ENCODE measurements at places on chromosomes 13 and 19.

- no peak overlapping the region for H3K27ac ChIP-seq
- H3K4me3 ChIP-seq = no peak overlapping the region
- no peaks in the 10 kb centered on the region for H3K4me1 ChIP-seq
- no peaks in the 10 kb centered on the region for H3K27me3 ChIP-seq
- no peak for DNase-seq
- H3K36me3 ChIP-seq = peaks cover 17% of the 10 kb centered on the region
Measured at GRCh38 chr13:114032126-114032799, 58.4 kb upstream of the C13orf46 start.

DNA sequence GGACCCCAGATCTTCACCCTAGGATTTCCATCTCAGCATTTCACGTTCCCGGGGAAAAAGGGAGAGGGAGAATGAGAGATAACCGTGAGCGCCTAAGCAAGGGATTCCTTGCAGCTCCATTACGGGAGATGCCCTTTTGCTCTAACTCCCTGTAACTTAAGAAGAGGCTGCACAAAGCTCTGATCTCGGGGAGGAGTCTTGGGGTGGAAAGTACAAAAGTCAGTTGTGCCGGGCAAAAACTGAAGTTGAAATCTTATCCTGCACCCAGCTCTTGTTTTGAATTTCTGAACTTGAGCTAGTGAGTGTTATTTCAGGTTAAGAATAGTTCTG, 256.4 kb upstream of the SOX21 start:
- H3K36me3 ChIP-seq = no peaks in the 10 kb centered on the region
- H3K4me1 ChIP-seq = peaks cover 2% of the 10 kb centered on the region
- H3K4me3 ChIP-seq = no peak overlapping the region
- H3K27ac ChIP-seq = no peak overlapping the region

DNA sequence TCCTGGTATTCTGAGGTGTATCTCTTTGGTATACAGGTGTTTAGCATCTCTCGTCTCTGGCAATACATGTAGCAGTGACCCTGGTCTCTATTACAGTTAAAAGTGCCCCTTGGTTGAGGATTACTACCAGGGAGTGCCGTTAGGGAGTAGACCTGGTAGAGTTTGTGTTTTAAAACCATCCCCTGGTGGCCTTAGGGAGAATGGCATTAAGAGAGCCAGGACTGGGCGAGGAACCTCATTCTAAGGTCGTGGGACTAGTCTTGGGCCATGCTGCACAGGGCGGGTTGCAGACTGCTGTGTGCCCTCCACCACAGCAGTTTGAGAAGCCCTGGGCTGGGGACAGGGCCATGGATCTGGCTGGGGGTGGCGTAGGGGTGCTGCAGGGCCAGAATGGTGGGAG, 35.0 kb downstream of the B3GLCT start:
- no peak overlapping the region for H3K27ac ChIP-seq
- no peaks in the 10 kb centered on the region for H3K4me1 ChIP-seq
- H3K4me3 ChIP-seq = no peak overlapping the region
- no peak for DNase-seq
- H3K27me3 ChIP-seq = no peaks in the 10 kb centered on the region

- H3K4me1 ChIP-seq = no peaks in the 10 kb centered on the region
- H3K27me3 ChIP-seq = no peaks in the 10 kb centered on the region
- H3K36me3 ChIP-seq = no peaks in the 10 kb centered on the region
- DNase-seq = no peak
- H3K4me3 ChIP-seq = no peak overlapping the region
Measured at GRCh38 chr13:106882246-106882645, 314.3 kb upstream of the ARGLU1 start.

- H3K27me3 ChIP-seq = no peaks in the 10 kb centered on the region
- no peak overlapping the region for H3K27ac ChIP-seq
- DNase-seq = no peak
- no peak overlapping the region for H3K4me3 ChIP-seq
- peaks cover 50% of the 10 kb centered on the region for H3K36me3 ChIP-seq
- H3K4me1 ChIP-seq = peaks cover 14% of the 10 kb centered on the region
Measured at GRCh38 chr13:114272977-114273376, 8.4 kb upstream of the UPF3A start.

GRCh38 chr13:103540382-103540765, 474.2 kb upstream of the SLC10A2 start:
- H3K36me3 ChIP-seq = no peaks in the 10 kb centered on the region
- no peak overlapping the region for H3K4me3 ChIP-seq
- no peak for DNase-seq
- no peaks in the 10 kb centered on the region for H3K27me3 ChIP-seq

DNA sequence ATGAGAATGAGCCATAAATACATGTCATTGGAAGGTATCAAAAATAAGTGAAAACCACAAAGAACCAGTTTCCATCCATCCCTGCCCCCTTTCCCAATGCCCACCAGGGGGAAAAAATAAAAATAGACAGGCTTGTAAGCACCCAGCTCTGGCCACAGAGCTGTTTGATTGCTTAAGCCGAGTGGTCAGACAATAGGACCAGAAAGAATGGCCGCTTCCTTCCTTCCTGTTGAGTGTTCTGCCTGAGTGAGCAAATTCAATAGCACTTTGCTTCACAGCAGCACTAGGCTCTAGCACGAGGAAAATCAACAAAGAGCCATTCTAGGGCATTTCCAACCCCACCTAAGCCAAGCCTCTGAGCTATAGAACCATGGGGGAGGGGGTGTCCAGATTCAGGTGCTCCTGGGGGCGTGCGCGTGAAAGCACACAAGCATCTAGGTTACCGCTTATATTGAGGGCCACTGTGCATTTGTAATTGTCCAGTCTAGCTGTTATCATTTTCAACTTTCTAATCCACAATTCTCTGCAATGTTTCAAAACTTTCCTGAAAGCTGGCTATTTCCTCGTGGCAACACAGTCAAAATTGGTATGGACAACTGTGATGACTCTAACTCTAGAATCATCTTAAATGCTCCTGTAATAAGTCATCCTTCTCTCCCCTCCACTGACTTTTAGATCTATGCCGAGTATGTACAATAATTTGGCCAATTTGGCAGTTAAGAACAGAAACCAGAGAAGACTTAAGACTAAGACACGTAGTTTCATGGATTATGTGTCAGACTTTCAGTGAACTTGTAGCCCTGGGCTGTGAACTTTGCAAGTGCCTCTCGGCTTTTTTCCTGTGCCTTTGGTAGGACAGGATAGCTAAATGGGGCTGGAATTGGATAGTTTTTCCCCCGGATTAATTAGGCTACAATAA, 64.3 kb downstream of the SPRY2 start:
- no peak overlapping the region for H3K4me3 ChIP-seq
- no peak for DNase-seq
- no peaks in the 10 kb centered on the region for H3K36me3 ChIP-seq
- no peaks in the 10 kb centered on the region for H3K4me1 ChIP-seq

DNA sequence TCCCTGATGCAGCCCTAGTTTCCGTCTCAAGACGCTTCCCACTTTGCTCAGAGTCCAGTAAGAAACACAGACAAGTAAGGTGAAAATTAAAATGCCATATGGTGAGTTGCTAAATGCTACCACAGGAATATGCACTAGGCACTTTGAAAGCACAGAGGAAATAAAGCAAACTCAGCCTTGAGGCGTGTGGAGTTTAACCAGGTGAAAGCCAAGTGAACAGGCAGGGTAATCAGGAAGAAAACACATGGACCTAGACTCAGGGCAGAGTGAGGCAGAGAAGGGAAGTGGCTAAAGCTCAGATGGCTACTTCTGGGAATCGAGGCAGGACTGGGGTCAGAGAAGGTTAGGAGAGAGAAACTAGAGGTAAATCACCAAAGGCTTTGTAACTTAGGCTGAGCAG, 5.4 kb upstream of the UBL3 start:
- peaks cover 1% of the 10 kb centered on the region for H3K36me3 ChIP-seq
- no peak for DNase-seq
- H3K4me1 ChIP-seq = peaks cover 21% of the 10 kb centered on the region
- no peaks in the 10 kb centered on the region for H3K27me3 ChIP-seq
- no peak overlapping the region for H3K27ac ChIP-seq

Data from activated CD8-positive, alpha-beta memory T cell treated with anti-CD3 and anti-CD28 coated beads, Interleukin-2, amount 10 ng/mL, durations not matched to agents 7 days and 5 days (primary cell).